ENCODE measurements at places on chromosomes 3 and 15. TPM values are rescaled to one million over a fixed set of nuclear protein-coding genes. Genes with fewer than 3 reads are reported as not detected.

TRIM71 gene
- total RNA-seq, result under 0.01 TPM

LYZL4 gene
- not detected for total RNA-seq

PRTG gene
- 4.0 TPM for total RNA-seq

ROBO1 gene
- 104 TPM for total RNA-seq

CHP1 gene
- total RNA-seq, result 84.7 TPM

Measured in fibroblast of lung (primary cell).